Tibial artery (tissue), 4 donors: ENCODE measurements at places on chromosomes 2 and 18.

- no peak for DNase-seq
Measured at GRCh38 chr2:20662308-20662937, 4.5 kb upstream of the GDF7 start.

GRCh38 chr2:218806346-218806978, 24.5 kb downstream of the CYP27A1 start:
- DNase-seq: peak; percentile 90

DNA sequence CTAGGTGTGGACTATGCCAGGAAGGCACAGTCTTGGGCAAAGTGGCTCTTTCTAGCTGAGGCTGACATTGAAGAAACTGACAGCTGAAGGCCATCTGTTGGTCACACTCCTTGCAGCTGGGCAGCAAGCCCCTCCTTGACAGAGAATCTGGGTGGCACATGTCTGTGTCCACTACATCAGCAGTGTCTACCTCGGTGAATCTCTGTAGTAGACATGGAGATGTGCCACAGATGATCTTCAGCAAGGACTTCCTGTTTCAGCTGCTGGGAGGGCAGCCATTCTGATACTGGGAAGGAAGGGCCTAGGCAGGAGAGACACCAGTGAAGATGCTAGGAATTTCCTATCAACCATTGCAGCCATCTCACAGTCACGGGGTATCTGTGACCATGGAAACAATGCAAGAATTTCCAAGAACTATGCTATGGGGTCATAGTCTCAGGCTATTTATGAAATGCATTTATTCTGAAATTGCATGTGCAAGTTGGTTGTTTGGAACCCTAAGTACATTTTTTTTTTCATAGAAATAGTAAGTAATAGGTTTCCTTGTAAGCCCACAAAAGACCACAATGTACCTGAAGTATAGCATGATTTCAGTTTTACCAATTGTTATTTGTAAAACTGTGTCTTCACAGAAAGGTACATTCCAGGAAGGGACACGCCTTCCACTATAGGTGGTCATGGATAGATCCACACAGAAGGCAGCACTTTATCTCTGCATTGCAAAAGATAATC, 63.8 kb upstream of the DARS1 start:
- no peak for DNase-seq

GRCh38 chr18:58525517-58525916, 103.4 kb downstream of the ALPK2 start:
- DNase-seq: no peak

- peak; percentile 34 for DNase-seq
Measured at GRCh38 chr18:12449051-12449785, 41.5 kb downstream of the PRELID3A start.

DNA sequence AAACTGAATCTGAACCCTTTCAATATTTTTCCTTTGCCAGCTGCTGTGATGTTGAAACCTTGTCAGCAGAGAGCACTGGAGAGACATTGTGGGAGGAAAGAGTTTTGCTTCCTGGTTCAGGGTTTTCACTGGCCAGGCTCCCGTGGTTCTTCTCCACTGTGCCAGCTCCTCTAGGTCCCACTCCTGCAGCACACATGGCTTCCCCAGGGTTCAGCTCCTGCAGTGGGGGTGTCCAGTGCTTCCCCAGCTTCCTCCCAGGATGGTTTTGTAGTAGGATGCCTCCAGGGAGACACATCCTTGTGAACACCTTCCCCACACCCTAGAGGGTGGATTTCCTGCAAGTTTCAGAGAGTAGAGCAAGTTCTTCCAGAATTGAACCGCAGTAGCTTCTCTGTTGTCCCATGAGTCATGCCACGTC, 24.0 kb upstream of the SULT1C3 start:
- peak; percentile 20 for DNase-seq

DNA sequence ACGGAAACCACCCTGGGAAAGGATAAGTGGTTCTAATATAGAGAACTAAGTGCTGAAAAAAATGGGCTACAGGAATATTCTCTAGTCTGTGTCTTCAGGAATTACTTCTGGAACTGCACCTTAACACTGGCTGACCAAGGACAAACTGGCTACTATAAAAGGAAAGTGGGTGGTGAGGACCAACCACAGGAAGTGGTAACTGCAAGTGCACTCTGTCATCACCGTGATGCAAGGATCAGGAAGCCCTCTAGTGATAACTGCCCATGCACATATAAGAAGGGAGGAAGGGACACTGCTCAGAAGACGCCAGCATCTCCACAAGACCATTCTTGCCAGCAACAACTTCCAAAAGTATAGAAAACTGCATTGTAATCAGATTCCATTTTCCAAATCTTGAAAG, 424.4 kb upstream of the RGPD4 start:
- DNase-seq: no peak

DNA sequence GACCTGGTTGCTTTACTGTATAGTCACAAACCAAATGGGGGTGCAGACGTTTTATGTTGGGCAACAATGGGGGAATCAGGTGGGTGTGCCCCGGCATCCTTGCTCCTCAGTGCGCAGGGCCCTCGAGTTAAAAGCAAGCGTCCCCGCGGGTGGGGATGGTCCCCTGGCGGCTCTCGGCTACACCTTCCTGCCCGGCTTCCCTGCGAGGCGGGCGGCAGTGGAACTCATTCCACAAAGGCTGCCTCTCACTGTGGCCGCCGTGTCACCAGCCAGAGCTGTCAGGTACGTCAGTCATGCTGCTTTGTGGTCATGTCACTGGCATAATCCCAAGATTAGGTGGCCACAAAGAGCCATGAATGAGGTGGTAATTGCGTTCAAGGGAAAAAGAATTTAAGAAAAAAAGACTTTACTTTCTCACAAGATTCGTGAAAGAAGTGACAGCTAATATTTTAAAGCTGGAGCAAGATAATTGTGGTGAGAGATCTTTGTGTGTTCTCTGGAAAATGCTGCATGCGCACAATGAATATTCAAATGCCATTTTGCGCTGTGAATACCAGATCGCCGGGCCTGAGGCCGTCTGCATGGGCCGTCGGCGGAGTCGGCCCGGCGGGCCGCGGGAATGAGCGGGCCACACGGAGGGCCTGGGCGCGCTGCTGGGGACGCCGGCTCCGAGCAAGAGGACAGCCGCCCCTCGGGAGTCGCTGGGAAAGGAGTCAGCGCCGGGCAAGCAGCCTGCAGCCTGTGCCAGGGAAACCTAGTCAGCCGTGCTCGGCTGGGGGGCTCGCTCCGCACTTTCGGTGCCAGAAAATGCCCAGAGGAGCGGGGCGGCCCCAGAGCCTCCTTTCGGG, 82.3 kb upstream of the LDLRAD4 start:
- DNase-seq: no peak

GRCh38 chr2:61045226-61045625, 20.4 kb upstream of the SANBR start:
- no peak for DNase-seq

DNA sequence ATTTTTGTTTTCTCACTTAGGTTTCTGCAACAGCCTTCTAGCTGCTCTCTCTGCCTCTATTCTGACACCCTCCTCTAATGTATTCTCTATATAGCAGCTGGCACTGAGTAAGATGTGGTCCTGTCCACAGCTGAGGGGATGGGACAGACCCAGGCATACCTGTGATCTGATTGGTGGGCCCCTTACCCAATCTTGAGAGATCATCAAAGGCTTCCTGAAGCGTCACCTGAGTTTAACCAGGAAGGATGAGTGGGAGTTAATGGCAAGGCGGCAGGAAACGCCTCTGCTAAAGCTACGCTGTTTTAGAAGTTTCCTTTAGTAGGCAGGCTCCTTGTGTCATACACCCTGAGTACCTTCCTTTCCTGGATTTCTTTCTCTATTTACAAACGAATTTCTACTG, 5.7 kb upstream of the TET3 start:
- no peak for DNase-seq

GRCh38 chr2:189177251-189177840, 2.2 kb downstream of the COL5A2 start:
- no peak for DNase-seq

DNA sequence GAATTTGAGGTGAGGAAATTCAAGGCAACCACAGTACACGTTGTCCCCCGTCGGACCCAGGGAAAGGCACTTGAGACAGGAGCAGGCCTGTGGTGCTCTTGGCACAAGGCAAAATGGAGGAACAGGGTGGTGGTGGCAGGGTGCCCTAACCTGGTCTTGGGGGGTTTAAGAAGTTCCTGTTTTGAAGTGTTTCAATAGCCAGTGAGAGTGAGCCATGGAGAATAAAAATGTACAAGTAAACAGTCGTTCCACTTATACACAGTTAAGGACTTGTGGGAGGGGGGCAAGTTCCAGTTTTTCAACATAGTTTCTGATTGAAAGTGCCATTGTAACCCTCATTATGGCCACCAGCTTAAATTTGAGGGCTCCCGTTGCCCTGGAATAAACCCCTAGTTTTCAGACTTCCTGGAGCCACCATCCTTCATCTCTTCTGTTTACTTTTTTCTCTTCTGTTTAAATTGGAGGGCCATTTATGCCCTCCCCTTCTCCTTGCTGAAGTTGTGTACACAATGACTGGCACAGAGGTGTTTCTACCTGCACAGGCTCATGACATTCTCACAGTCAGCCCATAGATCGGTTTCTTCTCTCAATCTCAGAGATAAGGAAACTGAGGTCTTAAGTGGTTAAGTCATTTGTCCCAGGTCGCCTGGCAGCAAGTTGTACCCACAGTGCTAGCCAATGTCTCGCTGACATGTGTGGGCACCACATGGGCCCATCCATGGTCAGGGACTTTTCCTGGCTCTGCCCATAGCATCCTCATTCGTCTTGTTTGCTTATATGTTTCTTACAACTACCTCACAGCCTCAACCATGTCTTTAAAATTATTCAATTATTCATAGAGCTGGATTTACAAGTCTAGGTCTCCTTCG, 66.0 kb upstream of the ST3GAL5 start:
- no peak for DNase-seq

GRCh38 chr2:128390991-128391630, 72.4 kb upstream of the HS6ST1 start:
- peak; percentile 18 for DNase-seq

GRCh38 chr2:29335396-29335795, 220.2 kb downstream of the CLIP4 start:
- DNase-seq: no peak

DNA sequence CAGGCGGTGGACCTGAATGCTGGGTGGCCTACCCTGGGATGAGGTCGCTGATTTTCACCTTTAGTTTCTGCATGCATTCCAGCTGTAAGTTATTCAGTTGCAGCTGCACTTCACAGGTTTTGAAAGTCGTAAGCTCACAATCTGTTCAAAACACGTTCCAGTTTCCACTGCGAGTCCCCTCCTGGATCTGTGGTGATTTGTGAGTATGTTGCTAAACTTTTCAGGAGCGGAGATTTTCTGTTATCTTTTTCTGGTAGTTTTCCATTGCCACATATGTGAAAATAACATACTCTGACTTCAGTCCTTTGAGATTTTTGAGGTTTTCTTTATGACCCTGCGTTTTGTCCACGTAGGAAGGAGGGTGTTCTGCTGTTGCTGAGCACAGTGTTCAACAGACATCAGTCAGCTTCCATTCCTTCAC, 102.1 kb downstream of the SNTG2 start:
- DNase-seq: no peak

DNA sequence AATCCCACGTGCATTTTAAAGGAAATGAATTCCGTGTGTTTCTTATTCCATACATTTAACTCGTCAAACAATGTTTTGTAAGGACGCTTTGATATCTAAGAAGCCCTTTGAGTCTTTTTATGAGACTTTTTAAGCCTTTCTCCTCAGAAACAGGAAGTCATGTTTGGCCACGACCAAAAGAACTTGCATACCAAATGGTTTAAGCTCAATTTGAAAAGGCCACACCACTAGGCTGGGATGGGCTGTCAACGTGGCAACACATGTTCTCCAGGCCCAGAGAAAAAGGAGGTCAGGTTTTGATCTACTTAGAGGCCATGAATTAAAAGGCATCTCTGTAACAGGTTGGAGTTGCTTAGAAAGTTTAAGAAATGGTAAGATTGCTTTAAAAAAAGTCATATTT, 441.8 kb downstream of the CMPK2 start:
- DNase-seq: no peak

DNA sequence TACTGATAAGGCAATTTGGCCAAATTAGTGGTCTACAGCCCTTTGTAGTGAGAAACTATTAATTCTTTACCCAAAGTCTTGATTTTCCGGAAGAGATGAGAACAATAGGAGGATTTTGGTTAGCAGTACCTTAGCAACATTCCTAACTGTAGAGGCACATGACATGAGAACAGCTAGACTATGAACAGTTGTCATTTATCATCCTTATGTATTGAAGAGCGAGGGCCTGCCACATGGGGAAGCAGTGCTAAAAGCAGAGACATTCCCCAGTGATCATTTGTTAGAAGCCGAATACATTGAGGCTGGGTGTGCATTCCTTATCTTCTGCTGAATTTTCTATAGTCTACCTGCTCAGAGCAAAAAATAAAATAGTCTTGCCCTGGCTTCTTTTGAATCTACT, 65.2 kb downstream of the RBBP8 start:
- no peak for DNase-seq

DNA sequence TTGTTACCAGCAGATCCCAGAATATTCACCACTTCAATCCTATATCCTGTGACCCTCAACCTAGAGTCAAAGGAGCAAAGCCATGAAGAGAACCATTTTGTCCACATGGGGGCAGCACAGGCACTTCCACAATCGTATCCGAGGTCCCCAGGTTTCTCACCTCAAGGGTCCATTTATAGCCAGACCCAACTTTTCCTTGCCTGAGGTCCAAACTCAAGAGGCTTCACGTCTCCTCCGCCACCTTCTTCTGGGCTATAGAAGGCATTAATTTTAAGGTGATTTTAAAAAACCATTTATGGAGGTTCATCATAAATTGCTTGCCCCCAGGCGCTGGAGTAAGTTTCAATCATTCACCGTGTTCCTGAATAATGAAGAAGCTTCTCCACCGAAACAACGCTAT, 111.6 kb upstream of the NABP1 start:
- DNase-seq: no peak

- no peak for DNase-seq
Measured at GRCh38 chr2:64972426-64972825, 16.8 kb upstream of the SLC1A4 start.

GRCh38 chr2:137117385-137117784, 352.0 kb downstream of the THSD7B start:
- DNase-seq: no peak

- no peak for DNase-seq
Measured at GRCh38 chr18:44548291-44549221, 132.1 kb upstream of the SETBP1 start.

DNA sequence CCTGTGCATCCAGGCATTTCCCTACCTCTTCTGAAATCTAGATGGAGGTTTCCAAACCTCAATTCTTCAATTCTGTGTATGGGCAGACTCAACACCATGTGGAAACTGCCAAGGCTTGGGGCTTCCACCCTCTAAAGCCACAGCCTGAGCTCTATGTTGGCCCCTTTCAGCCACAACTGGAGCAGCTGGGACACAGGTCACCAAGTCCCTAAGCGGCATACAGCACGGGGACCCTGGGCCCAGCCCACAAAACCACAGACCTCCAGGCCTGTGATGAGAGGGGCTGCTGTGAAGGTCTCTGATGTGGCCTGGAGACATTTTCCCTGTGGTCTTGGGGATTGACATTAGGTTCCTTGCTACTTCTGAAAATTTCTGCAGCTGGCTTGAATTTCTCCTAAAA, 255.4 kb downstream of the TDRD15 start:
- no peak for DNase-seq

GRCh38 chr2:1660656-1661640, 83.4 kb downstream of the PXDN start:
- DNase-seq: no peak

- DNase-seq: no peak
Measured at GRCh38 chr2:222878301-222878876, 17.6 kb downstream of the ACSL3 start.
